Naive thymus-derived CD4-positive, alpha-beta T cell (primary cell): ENCODE measurements at places on chromosomes 6 and 20. TPM values are rescaled to one million over a fixed set of nuclear protein-coding genes. Genes with fewer than 3 reads are reported as not detected.
A peak's percentile ranks its signal among the peaks of the same experiment; 100 is the strongest.

FNDC11 gene
- 0.32 TPM for total RNA-seq

THBS2 gene
- total RNA-seq = not detected in 2 replicates

RSPO3 gene
- total RNA-seq = not detected

SERINC1 gene
- 130 TPM for total RNA-seq

DEFB124 gene
- not detected for total RNA-seq

RAB44 gene
- 10.1 TPM for total RNA-seq

SLC35D3 gene
- not detected for total RNA-seq

SMLR1 gene
- total RNA-seq = not detected in 2 replicates

GRCh38 chr20:20341371-20341770 lies 26.5 kb upstream of the INSM1 start:
- no peak for DNase-seq

DNA sequence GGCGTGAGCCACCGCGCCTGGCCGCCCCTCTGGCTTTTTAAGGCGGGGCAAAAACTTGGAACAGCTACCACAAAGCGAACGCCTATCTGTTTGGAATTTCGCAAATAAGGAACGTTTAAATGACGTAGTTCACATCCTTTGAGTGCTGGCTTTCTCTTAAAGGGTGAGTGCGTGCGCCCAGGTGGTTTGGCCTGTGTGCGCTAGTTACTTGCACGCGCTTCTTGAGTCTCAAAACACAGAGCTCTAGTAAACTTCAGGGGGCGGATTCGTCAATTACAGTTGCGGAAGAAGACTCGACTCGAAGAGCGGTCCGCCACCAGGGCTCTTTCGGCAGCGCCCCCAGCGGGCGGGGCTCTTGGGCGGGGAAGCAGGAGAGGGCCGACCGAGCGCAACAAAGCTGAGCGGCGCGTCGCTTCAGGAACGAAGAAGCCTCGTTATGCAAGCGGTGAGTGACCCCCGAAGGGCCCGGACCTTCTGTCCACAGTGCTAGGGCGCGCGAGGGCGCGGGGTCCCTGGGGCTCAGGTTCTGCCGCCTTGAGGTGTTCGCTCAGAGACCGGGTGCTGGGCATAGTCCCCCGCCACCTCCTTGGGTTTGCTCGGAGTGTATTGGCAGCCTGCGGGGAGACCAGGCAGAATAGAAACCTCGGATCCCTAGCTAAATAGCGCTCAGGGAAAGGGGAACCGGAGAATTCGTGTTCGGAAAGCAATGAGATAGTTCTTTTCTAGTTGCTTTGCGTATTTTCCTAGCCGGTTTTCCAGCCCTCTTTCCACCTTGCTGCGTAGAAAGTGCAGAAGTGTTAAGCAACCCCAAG lies at the start of gene SYCP2L:
SYCP2L (plus strand) TSS at position 362 of the 812 bp plus-strand sequence; CDS start at position 437, 75 bp downstream.
- no peak for DNase-seq

DNA sequence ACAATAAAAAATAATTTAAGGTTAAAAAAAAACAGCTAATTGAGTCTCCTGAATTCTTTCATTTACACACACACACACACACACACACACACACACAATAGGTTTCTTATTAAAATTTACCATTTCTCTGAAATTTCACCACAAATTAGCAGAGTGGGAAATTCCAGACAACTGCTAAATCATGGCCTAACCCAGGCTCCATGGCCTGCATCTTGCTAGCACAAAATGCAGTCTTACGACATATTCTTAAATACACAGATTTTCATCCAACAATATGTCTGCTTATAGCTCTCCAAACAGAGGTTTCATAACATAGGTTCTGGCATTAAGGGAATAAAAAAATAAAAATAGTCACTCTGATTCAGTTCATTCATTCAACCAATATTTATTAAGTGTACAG lies 46.9 kb downstream of the SOD2 start:
- no peak for DNase-seq

DNA sequence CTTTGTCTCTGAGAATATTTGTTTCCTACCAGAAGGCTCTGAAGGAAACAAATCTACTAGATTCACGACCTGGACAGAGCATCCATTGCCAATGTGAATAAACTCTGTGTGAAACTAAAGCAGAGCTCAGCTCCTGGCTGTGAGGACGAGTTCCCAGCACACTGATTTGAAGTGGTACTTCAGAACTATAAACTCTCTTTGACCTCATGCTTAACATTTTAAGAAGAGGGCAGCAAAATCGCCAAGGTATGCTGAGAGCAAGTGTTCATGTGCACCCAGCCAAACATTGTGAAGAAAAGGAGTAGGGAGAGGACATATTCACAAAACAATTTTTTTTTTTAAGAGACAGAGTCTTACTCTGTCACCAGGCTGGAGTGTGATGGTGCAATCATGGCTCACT lies 33.7 kb upstream of the ZNF133 start:
- no peak for DNase-seq

DNA sequence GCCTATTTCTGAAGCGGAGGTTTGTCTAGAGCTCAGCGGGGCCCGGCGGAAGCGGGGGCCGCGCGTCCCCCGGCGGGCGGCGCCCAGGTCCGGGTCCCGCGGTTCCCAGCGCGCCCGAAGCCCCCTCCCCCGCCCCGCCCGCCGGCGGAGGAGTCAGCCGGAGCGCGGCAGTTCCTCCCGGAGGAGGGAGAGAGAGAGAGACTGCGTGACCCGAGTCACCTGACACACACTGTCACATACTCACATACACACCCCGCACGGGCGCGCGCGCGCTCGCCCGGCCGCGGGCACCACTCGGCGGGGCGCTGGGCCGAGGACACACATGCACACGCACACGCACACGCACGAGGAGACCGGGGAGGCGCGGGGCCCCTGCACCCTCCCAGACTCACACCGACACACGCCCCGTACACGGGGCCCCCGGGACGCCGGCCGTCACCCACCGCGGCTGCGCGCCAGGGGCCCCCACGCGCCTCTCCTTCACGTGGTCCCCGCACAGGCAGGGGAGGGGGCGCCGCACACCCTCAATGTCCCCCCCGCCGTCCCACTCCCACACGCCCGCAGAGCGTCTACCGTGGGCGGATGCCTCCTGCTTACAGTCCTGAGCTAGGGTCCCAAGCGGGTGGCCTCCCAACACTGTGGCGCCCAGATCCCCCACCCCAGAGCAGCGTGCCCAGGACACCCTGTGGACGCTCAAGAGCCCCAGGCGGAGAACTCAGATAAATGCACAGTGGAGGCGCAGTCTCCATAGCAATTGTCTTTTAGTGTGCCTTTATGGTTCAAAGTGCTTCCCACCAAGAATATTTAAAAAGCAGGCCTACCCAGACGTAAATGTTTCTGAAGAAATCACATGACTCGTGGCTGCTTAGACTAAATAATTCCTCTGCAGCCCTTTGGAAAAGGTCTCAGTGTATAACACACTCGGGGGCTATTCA lies at the start of gene RRAGD:
RRAGD (minus strand) TSS at position 203 of the 935 bp plus-strand sequence. CDS start 280 bp downstream, outside the sequence.
- DNase-seq = peak; percentile 69

DNA sequence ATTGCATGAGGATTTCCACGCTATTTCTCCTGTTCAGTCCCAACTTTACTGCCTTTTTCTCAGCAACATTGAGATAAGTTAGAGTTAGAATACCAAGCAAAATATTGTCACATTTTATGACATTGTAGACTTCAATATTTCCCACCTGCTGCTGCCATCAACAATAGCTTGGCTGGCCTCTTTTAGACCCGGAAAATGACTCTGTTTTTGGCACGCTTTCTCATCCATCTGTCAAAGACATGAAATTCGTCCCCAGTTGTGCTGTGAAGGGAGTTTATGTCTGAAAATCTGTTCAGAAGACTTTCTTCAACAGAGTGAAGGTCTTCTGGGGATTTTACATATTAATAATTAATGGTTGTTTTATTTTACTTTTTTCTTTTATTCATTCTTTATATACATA lies 857.3 kb downstream of the FRK start:
- no peak for DNase-seq

DNA sequence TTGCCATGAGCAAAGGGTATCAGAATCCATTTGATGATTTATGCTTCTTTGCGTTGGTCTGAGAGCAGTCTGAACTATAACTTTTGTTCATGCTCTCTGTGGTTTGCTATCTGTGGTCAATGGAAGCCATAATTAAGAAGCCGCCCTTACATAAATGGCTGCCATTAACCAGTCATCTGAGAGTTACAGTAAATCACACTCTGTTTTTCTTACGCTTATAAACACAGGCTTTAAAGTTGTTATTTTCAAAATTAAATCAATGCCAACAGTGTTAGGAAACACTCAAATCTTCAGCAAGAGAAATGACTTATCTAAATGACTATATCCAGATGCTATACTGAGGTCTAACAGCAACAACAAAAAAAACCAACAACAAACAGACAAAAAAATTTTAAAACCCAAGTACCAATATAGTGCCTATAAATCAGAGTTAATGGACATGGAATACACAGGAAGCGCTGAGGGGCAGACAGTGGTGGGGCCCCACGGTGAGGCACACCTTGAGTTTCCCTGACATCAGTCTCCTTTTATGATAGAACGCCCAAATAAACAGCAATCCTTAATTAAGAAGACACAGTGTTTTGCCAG lies 108.0 kb upstream of the C6orf118 start:
- DNase-seq = no peak

- DNase-seq = no peak
Observed at GRCh38 chr6:151060766-151061531, 178.8 kb upstream of the AKAP12 start.

- no peak for DNase-seq
Observed at GRCh38 chr6:137871831-137872454, 4.9 kb downstream of the TNFAIP3 start.

DNA sequence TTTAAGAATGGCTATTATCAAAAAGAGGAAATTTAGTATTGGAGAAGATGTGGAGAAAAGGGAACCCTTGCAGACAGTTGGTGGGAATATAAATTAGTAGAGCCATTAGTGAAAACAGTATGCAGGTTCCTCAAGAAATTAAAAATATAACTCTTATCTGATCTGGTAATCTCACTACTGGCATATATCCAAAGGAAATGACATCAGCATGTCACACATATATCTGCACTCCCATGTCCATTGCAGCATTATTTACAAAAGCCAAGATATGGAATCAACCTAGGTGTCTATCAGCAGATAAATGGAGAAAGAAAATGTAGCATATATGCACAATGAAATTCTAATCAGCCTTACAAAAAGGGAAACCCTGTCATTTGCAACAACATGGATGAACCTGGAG lies 2.6 kb downstream of the SIRPG start:
- peak; percentile 56 for DNase-seq

- no peak for DNase-seq
Observed at GRCh38 chr20:13791540-13792459, 7.0 kb downstream of the NDUFAF5 start.

DNA sequence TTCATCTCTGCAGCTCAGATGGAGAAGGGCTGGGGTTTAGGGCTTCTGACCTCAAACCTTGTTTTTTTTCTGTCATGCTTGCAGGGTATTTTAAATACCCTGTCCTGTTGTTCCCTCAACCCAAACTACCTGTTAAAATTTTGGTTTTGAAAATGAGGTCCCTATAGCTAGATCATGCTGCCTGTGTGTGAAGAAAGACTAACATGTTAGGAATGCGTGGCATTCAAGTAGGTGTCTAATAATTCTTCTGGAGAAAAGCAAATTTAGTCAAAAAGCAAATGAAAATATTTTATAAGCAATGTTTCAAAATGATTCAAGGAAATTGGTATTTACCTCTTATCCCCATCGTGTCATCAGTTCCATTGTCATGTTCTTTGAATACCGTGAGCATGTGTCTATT lies 77.2 kb upstream of the C20orf144 start:
- DNase-seq = no peak

DNA sequence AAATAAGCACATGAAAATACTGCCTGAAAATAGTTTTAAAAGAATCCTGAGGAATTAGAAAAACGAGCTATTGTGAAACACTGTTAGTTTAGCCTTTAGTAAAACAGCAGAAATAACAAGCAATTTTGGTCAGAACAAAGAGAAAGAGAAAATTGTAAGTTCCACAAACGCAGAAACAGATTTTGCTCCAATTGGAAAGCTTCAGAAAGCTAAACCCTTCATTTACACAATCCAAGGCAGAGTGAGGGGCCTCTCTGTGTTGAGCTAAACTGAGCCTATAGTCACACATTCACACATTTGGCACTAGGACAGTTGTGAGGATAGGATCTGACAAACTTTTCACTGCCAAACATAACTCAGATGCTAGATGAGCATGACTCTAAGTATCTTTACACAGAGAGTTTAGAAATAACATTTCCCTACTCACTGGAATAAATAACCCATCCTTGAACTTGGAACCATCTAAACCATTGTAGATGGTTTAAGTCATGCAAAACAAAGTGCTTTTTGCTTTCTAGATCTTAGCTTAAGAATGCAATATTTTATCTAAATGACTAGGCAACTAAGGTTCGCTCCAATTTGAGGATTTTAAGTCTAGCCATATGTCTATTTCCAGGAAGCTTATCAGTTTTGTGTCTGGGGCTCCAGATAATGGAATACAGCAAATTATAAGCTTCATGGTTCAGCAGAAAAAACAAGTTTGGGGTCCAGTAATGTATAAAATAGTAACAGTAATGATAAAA lies 122.6 kb downstream of the SGK1 start:
- DNase-seq = no peak

DNA sequence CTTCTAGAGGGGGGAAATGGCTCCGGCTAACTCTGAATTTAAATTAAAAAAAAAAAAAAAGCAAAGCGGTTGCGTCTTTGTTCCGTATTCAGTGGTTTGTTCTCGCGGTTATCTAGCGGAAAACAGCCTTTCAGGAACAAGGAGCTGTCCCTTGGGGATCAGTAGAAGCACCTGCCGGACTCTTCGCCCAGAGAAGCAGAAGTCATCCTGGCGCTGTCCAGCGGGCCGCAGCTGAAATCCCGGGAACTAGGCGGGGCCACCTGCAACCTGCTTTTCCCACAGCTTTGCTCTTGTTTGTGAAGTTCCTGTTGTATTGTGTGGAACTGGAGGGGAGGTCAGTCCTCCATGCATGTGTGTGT lies 43.9 kb upstream of the GJE1 start:
- DNase-seq = no peak

- no peak for DNase-seq
Observed at GRCh38 chr6:12012038-12012557, at the start of gene HIVEP1. Gene HIVEP1, plus strand, starts transcription at chr6:12012312. Its CDS starts 3,317 bp downstream, at chr6:12015629.

GRCh38 chr6:74568861-74569260 lies 637.0 kb downstream of the COL12A1 start:
- DNase-seq = no peak

DNA sequence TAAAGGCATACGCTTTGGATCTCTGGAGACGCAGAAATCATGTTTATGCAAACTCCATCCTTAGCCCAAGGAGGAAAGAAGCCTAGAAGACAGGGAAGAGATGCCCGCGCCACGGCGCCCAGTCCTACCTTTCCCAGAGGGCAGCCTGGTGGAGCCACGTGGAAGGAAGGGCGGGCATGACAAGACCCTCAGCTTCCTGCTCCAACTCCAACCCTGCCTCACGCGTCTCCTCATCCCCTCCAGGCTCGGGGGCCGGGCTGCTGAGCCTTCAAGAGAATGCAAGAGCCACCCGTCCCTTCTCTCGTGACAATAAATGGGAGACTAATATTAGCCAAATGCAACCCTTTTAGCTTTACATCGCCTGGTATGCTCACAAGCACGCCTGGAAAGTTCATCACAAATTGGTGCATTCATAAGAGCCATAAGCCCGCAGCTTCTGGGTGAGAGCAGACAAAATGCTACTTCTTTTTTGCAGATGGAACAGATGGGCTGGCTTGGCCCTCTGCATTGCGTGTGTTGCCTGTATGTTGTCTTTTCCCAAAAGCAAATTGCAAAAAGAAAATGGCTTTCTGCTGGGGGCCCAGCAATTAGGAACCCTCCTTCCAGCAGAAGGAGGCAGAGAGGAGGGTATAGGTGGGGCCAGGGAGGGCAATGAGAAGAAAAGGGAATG lies 8.2 kb upstream of the NTSR1 start:
- no peak for DNase-seq
